ENCODE measurements at places on chromosomes 6 and 20.

DNA sequence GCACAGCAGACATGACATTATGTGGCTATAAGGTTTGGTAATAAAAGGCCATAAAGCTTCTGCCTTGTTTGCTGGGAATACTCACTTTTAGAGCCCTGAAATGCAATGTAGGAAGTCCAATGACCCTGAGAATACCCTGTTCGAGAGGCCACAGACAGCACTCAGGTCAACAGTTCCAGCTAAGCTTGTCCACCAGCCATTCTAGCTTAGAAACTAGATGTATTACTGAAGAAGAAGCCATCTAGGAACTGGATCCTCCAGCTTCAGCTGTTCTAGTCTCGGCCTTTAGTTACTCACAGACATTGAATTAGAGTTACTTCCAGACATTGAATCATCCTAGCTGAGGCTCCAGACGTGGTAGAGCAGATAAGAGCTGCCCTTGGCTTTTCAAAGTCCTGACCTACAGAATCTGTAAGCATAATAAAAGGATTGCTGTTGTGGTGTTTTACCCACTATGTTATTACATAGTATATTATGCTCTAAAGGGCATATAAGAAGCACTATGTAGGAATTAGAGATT lies 84.9 kb downstream of the MMS22L start:
- no peak for DNase-seq

GRCh38 chr20:2037296-2037914 lies 43.5 kb upstream of the PDYN start:
- no peak for DNase-seq

DNA sequence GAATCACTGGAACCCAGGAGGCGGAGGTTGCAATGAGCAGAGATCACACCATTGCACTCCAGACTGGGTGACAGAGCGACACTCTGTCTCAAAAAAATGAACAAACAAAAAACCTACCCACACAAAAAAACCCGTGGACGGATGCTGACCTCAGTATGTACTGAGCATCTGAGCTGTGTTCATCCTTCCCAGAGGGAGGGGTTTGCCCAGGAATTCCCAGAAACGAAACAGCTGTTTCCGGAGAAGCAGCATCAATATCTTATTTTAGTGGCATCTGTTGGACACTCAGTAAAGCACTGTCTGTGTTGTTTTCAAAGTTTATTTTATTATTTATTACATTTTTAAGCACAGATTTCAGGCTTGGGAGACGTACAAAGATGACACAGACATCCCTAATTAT lies 18.7 kb downstream of the NANP start:
- no peak for DNase-seq

DNA sequence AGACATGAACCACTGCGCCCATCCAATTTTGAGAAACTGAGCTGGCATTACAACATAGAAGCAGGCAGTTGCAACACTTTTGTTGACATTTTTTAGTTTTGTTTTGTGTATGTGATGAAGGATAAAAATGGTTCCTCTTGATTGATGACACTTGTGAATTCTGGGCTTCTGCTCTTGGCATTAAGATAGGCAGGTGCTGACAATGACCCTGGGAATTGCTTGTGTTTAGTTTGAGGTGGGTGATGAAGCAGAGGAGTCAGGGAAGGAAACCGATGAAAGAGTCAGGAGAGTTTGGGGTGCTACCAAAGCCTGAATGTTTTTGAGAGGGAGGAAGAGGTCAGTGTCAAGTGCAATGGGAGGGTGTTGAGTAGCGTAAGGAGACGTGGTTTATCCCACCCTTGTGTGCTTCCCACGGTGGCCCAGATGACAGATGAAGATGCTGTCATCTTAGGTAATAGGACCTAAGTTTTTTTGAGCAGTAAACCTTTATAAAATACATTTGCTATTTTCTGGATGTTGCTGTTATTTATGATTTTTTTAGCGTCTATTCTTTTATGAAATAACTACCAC lies 19.4 kb downstream of the CDS2 start:
- no peak for DNase-seq

GRCh38 chr6:107712665-107713551 lies 111.2 kb downstream of the SCML4 start:
- peak; percentile 28 for DNase-seq

DNA sequence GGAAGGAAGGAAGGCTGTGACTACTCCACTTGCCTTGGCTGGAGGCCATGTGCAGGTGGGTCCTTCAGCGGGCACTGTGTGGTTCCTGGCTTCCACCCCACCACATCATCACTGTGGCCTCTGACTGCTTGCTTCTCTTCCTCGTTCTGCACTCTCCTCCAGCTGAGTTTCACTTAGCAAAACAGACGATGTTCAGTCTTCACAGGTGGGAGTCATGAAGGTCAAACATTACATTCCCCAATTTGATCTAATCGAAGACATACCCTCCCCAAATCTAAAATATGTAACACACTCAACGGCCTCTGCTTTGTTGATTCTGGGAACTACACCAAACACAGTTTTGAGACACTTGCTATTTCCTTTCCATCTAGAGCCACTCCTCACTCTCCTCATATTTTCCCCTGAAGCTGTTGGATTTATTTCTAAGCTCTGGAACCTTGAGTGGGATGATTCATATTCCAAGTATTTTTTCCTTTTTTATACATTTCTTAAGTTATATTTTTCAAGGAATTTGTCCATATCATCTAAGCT lies 132.5 kb upstream of the FOXA2 start:
- no peak for DNase-seq

DNA sequence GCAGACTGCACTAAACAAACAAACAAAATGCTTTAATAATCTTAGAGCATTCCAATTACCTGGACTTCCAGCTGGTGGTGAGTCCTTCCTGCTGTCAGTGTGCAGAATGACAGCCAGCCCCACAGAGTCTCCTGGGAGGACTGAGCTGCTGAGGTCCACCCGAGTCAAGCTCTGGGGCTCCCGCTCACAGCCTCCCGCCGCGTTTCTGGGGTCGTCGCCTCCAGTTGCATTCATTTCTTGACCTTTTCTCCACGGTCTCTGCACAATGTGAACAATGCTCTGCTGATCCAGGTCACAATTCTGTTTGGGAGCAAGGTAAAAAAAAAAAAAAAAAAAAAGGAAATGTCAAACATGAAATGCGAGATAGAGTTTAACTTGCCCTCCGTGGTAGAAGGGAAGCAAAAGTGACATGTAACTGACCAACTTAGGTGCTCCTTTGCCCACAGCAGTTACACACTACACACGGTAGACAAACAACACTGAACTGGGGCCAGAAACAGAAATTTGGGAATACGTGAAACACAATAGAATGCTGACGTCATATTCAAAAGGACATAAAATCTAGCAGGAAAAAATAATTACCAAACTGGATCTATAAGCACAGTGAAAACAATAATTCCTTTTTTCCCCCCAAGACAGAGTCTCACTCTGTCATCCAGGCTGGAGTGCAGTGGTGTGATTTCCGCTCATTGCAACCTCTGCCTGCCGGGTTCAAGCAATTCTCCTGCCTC lies 464.9 kb downstream of the PRKN start:
- DNase-seq = no peak

DNA sequence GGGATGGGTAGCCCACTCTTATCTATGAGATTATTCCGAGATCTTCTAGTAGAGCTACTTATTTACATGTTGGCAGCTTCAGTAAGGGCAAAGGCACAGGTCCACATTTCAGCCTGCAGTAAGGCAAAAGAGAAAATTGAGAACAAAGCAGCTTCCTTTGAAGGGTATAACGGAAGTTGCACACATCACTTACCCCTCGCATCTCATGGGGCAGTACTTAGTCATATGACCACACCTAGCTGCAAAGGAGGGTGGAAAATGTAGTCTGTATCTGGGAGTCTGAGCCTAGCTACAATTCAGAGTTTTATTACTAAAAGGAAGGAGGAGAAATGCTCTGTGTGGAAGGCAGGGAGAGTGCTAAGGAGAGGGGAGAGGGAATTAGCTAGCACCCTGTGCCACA lies 29.7 kb downstream of the SPACA1 start:
- no peak for DNase-seq

DNA sequence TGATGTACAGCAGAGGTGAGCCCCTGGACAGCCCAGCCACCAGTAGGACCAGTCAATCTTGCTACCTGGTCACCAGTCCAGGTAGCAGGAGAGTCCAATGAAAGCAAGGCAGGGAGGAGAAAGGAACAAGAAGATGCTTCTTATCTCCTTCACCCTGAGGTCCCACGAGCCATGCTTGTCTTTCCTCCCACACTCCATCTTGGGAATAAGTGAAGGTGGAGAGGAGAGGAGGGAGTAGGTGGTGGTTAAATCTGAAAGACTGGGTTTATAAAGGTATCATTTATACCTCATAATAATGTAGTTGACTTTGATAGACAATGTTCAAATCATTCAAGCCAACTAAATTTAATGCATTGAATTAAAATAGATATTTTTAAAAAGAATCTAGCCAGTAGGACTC lies 35.9 kb downstream of the LAMP5 start:
- no peak for DNase-seq

DNA sequence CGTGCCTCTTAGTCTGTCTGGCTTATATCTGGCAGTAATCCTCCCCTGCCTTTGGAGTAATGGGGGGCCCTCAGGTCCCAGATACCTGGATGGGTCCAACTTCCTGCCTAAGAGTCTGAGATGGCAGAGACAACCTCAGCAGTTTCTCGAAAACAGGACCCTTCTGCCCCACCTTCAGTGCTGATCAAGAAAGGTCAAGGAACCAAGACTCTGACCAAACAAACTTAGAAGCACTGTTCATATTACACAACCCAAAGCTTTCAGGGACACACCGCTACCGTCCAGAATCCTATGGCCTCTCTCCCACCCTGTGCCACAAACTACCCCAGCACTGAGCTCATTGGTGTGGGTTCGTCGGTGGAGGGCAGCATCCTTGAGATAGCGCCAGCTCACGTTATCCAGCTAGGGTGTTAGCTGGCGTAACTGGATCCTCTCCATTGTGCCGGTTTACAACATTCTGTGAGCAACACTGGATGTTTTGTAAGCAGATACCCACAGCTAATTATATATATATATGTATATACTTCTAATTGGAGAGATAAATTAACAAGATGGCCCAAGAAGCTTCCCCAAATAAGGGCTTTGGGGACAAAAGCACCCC lies 7.6 kb upstream of the TMC2 start:
- DNase-seq = no peak

DNA sequence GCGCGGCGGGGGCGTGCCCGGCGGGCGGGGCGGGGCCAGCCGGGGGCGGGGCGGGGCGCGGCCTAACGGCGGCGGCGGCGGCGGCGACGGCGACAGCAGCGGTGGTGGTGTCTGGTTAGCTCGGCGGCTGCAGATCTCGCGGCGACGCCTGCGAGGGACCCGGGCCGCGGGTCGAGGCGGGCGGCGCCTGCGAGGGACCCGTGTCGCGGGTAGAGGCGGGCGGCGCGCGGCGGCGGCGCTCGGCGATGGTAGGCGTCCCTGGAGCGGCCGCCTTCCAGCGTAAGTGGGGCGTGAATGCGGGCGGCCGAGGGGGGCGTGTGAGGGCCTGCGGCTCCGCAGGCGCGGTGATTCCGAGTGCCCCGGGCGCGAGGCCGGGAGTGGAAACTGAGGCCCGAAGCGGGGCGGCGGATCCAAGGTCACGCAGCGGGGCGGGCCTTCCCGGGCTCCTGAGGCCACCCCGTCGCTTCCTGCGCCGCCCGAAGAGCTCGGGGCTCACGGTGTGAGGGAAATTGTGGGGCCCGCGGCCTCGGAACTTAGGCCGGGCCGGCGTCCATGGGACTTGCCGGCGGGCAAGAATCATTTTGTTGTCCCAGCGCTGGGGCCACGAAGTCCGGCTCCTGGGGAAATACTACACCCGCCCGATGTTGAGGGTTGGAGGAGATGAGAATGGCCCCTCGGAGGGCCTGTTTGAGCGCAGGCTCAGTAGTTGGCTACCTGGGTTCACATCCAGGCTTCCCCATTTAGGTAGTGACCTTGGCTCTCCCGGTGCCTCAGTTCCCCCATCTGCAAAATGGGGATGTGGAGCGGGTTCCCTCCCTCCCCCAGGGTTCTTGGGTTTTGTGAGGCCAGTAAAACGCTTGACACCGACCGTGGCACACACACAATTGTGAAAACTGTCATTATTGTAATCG lies at the start of gene CBFA2T2:
CBFA2T2 (plus strand) TSS at position 74 of the 911 bp plus-strand sequence; CDS start at position 246, 172 bp downstream.
- no peak for DNase-seq

DNA sequence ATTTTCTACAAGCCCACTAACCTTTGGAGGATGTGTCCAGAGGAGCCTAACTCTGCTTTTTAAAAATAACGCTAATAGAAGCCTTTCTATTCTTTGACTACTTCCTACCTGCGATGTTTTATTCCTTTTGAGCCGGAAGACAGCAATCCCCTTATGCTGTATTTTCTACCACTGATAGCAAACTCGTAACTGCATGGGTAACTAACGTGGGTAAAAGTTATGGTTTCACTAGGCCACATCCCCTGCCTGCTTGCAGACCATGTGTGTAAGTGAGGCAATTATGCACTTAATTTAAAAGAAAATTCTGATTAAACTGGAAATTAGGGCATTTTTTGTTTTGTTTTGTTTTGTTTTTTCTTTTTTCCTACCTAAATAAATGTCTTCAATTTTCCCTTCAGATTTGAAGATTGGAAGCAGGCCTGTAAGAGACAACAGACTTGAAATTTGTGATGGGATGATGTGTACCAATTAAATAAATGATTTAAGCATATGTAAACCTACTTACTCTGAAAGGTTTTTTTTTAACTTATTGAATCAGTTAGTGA lies 931 bp downstream of the UFL1 start:
- DNase-seq = no peak

GRCh38 chr6:90444160-90444714 lies 142.6 kb downstream of the MAP3K7 start:
- no peak for DNase-seq

DNA sequence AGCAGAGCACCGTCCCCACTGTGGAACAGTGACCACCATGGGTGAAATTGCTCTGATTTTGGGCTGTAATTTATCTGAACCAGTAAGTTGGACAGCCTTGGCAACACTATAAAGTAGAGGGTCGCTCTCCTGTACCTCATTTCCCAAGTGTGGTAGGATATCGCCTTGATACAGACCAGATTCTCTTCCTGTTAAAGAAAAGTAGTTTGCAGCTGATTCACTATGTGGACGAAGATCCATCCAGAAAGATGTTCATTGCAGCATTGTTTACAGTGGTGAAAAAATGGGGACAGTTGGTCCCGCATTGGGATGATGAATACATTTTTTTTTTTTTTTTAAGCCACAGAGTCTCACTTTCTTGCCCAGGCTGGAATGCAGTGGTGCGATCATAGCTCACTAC lies 74.3 kb downstream of the SLX4IP start:
- no peak for DNase-seq

DNA sequence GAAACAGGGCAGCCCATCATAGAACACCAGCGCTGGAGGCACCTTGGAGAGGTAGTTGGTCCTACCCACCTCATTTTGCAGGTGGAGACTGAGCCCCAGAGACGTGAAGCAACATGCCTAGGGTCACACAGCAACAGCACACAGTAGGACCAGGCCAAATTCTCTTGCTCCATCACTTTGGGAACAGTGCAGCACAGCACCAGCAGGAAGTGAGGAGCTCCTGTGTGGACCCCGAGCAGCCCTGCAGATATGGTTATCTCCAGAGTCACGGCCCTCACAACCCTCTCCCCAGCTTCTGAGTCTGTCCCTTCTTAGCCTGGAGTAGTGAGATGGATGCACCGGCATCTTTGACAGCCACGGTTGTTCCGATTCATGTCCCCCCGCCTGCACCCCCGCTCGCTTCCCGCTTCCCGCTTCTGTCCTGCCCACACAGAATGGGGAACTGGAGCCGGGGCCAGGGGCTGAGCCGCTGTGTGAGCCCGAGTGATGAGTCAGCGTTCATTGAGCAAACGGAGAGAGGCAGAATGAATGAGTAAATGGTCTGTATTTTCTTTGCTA lies 72.6 kb upstream of the DUSP22 start:
- DNase-seq = no peak
